Fibroblast of skin of scalp (primary cell): ENCODE measurements at places on chromosomes 5 and 9.

DNA sequence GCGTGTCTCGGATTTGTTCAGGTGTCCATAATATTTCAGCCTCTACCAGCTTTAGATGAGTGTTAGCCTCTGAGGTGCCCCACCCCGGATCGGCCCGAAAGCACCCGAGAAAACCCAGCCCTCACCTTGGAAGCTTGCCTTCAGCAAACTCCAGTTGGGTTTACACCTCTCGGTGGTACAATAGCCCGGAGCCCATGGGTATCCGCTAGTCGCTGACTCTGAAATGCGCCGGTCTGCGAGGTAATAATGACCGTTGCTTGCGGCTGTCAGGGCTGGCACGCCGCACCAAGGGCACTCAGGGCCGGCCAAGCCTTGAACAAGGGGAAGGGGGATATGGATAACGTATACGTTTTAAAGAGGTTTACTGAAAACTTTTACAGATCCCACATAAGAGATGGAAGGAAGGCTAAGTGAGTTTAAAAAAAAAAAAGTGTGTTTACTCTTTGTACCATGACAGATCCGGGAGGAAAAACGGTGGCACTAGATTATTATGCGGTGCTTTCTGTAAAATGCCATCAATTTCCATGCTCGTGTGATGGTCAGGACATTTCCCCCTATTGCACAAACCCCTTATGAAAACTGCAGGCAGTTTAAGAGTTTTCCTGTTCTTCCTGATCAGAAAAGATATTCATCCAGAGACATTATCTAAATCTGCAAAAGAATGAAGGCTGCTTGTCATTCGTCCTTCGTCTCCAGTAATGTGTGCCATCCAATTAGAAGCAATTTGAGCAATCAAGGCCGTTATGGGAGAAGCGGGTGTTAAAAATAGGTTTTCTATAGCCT is 124.2 kb downstream of the TMEM161B start:
- DNase-seq, result no peak

GRCh38 chr5:121503111-121503840 is 348.4 kb upstream of the FTMT start:
- DNase-seq, result peak; percentile 5

- no peak for DNase-seq
Observed at GRCh38 chr5:36590513-36591286, 15.7 kb upstream of the SLC1A3 start.

- DNase-seq, result no peak
Observed at GRCh38 chr5:137072361-137073115, 426.6 kb downstream of the SPOCK1 start.

DNA sequence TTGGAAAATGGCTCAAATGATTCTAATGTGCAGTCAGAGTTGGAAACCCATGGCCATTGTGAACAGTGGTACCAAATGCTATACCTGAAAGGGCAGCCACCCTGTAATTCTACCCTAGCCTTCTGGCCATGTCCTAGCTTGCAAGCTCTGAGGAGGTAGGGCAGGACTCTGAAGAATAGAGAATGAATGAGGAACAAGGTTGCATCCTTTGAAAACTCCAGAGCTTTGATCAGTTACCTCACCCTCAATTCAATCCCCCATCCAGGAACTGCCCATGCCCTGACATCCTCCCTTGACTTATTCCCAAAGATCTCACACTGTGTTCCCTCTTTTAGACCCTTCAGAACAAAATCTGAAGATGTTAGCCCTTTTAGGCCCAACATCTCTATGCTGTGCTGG is 17.8 kb upstream of the ERMP1 start:
- no peak for DNase-seq
